ENCODE measurements at places on chromosomes 11 and 22.

DNA sequence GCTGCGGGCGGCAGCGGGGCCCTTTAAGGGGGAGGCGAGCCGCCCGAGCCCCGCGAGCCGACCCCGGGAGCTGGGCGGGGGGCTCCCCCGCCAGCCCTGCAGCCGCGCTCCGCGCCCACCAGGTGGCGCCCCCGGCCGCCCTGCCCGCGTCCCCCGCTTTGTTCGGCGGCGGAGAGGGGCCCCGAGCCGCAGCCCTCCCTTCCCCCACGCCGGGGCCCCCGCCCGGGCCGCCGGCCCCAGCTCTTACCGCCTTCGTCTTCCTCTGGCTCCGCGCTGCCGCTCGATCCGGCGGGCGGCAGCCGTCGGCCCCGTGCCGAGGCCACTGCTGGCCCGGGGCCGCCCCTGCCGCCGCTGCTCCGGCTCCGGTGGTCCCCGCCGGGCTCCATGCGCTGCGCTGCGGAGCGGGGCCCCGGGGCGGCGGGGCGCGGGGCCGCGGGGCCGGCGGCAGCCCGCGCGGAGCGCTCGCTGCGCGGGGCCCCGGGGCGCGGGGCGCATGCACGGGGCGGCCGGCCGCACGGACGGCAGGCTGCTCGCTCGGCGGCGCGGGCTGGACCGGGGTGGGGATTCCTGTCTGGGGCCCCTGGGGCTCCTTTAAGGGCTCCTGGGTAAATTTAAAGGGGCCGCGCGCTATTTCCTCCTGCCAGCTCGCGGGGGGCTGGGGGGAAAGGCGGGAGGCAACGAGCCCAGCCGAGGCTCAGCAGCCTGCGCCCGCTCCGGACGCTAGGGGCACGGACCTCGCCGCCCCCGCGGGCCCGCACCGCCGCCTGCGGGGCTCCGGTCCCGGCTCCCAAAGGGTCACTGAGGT is at the start of gene ZFTA:
ZFTA (minus strand) TSS at position 539 of the 805 bp plus-strand sequence; CDS start at position 386, 153 bp downstream.
- peak; percentile 59 for DNase-seq

- no peak for DNase-seq
Observed at GRCh38 chr11:128928400-128928799, 14.3 kb downstream of the TP53AIP1 start.

DNA sequence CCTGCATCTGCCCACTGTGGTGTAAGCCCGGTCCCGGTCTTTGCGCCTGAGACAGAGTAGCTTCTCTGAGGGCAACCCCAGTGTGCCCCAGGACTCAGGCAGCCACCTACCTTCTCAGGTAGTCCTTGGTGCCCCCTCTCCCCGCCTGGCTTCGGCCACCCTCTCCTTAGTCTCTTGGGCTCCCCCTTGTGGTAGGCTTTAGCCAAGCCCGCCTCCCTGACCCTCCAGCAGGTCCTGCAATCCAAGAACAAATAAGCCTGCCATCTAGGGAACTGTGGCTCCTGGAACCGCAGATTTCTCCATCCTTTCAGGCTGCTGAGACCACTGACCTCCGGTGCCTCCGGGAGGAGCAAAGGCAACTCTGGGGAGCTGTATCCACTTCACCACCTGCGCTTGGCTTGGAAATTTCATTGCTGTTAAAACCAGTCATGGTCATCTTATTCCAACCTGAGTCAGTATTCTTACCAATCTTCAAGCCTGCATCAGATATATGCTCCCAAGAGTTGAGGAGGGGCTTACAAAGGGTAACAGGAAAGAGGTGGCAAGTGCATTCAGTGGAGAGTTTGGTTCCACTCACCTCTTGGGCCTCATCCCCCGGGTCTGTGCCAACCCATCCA is 52.8 kb upstream of the TENM4 start:
- DNase-seq: peak; percentile 60

DNA sequence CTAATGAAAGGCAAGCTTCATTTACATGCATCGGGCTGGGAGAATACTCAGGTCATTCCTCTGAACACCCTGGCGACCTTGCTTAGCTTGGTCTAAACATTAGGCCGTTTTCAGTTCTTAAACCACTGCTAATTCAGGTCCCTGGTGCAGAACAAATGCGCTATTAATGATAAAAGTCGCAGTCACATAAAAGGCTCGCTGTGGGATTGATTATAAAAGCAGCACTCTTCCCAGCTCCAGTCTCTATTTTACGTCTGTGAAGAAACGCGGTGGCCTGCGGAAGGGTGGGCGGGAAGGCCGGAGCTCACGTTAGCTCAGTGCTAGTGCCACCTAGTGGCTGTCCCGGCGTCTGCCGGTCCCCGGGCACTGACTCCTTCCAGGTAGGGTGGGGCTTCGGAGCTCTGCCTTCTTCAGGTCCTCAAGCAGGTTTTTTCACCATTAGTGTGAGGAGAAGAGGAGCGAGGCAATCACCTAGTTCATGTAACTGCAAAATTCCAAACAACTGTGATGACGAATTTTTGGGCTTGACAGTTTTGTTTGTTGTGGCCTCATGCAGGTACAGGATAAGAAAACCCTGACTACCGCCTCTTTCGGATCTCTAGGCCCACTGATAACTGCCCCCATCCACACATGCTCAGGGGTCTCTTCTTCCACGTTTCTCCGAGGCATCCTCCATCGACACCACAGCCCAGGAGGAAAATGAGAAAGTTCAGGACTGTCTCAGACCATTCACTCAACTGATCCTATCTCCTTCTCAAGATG is 66.5 kb upstream of the CLMP start:
- DNase-seq: peak; percentile 56

DNA sequence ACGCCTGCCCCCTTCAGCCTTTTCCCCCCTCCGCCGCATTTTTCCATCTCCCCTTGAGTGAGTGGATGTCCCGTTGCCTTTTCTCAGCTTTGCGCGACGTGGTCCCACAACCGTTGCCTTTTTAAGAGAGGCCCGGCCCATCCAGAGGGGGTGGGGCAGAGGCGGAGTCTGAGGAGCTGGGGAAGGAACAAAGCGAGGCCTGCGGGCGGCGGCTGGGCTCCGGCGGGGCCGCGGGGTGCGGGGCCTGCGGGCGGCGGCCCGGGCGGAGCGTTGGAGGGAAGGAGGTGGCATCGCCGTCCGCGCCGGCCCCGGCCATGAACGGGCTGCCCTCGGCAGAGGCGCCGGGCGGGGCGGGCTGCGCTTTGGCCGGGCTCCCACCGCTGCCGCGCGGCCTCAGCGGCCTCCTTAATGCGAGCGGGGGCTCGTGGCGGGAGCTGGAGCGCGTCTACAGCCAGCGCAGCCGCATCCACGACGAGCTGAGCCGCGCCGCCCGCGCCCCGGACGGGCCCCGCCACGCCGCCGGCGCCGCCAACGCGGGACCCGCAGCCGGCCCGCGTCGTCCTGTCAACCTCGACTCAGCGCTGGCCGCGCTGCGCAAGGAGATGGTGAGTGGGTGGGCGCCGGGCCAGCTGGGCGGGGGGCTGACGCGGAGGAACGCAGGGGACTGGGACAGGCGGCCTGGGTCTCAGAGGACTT is at the start of gene FAM89B:
FAM89B (plus strand) TSS at position 183 of the 696 bp plus-strand sequence; CDS start at position 315, 132 bp downstream.
- DNase-seq: peak; percentile 76

DNA sequence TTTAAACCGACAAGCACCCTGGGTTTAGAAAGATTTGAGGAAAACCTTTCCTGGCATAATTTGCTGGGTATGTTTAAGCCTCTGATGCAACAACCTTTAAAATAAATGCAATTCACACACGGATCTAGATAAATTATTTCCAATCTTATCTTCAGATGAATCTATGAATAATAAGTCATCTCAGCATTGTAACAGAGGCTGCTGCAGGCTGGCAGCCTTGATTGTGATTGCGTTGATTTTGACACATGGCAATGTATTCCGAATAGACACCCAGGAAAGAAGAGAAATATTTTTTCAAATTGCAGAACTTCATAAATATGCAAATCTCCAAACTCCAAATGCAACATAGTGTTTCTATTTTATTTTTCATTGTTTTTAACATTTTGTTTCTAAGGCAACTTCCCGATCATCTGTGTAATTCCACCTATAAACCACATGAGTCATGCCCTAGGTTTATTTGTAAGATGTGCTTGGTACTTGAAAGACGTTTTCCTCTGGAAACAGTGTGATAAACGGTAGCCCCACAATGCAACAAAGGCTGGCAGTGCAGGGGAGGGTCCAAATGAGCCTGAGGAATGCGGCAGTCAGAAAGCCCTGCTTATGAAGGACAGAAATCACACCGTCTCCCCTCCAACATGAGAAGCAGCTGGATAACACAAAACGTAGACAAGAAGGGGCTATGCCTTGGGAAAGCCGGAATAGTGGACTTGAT is 359.0 kb downstream of the BRD1 start:
- DNase-seq: no peak

DNA sequence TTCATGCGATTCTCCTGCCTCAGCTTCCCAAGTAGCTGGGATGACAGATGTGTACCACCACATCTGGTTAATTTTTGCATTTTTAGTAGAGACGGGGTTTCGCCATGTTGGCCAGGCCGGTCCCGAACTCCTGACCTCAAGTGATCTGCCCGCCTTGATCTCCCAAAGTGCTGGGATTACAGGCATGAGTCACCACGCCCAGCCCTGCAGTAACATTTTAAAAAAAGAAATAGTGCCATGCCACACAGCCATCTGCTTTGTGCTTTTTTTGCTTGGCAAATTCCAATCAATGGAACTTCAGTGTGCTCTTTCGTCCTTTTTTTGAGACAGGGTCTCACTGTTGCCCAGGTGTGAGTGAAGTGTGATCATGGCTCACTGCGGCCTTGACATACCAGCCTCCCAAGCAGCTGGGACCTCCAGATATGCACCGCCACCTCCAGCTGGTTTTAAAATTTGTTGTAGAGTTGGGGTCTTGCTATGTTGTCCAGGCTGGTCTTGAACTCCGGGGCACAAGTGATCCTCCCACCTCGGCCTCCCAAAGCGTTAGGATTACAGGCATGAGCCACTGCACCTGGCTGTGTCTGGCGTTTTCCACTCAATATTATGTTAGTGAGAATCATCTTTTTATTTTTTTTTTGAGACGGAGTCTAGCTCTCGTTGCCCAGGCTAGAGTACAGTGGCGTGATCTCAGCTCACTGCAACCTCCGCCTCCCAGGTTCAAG is 1.8 kb upstream of the CHADL start:
- no peak for DNase-seq

GRCh38 chr11:68215087-68215445 is 2.0 kb upstream of the KMT5B start:
- DNase-seq: no peak

DNA sequence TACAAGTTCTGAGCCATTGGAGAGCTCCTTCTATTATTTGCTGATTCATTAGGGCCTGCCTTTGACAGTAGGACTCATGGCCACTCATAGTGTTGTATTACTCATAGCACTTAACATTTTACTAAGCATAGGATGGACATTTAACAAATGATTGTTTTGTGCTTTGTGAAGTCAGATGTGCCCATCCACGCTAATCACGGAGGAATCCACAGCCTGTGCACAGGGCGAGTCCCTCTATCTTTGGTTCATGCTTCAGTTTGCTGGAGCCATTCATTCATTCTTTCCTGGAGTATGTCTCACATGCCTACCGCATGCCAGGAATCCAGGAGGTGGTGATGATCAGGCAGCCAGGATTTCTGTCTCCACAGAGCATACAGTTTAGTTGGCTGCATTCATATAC is 254.1 kb downstream of the NTM start:
- no peak for DNase-seq

DNA sequence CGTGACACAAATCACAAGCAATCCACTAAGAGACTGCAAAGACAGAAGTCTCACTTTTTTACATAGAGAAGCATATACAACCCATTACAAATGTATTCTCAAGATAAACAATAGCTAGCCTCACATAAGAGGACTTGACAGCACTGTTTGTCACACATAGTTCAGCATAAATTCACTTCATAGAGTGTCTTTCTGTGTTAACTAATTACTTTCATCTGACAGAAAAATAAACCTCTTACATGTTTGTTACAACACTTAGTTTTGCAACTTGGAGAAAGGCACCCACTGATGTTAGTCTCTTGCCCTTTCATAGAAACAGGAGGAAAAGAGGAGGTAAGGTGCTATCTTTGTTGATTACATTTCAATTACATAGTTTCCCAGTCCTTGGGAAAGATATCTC is 2221.9 kb upstream of the RAG2 start:
- DNase-seq: peak; percentile 56

DNA sequence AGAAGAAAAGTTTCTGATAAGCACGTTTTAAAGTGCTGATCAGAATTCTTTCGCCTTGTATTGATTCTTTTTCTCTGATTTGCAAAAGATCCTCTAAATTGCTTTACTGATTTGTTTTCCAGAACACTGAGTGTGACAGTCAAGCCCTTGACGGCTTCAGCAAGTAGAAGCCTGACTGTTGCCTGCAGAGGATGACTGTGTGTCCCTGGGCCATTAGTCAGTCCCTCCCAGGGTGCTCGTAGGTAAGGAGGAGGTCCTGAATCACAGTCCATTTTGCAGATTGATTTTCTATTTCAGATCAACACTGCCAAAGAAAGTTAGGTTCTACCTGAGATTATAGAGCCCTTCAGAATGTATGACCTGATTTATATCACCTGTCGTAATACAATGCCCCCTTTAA is 38.6 kb upstream of the POGLUT3 start:
- DNase-seq: no peak

DNA sequence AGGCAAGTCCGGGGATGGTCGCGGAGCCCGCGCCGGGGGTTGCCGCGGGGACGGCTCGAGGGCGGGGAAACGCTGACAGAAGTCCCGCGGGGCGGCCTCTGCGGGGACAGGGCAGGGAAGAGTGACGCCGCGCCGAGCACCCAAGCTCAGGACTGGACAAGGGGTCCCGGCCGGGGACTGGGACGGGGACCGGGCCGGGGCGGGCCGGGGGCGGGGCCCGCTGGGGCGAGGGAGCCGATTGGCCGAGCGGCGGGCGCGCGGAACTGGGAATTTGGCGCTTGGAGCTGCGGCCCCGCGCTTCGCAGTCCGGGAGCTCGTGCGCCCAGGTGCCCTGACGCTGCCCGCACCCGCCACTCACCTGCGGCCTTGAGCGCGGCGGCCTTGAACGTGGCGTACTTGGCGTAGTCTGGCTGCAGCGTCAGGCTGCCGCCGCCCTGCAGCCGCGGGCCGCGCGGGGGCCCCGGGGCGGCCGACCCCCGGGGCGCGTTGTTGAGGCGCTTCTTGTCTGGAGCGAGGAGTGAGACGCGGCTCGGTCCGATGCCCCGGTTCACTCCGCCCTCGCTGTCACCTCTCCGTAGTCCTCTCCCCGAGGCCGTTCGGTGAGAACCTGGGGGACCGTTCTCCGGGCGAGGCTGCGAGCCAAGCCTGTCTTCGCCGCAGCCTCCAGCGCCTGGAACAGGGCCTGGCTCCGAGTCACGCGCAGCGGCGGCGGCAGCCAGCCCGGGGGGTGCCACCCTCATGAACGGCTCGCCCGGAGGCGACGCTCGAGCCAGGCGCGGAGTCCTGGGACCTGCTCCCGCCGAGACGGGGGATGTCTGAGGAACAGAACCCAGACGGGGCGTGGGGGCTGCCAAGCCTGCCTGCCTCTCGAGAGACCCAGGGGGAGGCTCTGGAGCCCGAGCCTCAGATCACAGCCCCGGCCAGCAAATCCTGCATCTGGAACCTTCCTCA is 4.5 kb downstream of the SHISA8 start:
- no peak for DNase-seq

DNA sequence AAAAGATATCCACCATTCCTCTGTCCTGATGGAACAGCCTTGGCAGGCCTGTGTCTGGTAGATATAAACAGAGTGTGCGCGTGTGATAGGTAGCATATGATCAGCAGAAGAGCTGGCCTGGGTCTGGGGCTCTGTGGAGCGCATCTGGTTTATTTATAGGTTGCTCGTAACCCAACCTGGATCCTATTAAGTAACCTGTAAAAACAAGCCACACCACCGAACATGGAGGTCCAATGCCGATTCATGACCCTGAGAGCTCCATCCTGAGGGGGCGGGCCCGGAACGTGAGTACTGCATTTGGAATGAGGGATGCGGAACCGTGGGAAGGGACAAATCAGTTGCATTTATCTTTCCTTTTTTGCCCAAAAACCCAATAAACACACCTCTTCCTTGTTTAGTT is 31.9 kb upstream of the APOL5 start:
- DNase-seq: peak; percentile 19

Measured in amniotic epithelial cell (primary cell).